ENCODE measurements at places on chromosomes 12 and 14.

DNA sequence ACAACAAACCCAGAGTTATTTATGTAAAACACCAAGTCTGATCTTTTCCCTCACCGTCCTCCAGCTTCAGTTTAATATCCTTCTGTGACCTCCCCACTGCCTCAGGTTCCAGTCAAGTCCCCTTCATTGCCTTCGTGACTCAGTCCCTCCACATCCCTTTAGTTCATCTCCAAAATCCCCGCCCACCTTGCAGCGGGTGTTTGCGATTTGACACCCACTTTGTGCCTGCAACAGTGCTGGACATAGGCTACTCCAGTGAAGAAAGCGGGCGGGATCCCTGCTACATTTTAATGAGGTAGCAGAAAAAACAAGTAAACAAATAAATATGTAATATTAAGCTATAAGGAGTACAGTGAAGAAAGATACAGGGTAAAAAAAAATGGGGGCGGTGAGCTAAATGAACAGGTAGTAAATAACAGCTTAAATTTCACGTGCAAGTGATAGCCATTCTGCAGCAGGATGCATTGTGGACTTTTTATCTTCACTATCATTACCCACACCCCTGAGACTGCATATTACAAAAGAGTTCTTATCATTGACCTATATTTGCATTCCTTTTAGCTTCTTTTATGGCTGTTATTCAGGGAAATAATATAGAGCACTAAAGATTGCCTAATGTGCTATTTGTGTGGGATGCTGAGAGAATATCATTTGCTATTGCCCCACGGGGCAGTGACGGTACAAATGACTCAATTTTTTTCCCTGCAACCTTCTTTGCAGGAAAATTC lies 222.8 kb upstream of the NUDT4 start:
- DNase-seq, result no peak

- DNase-seq, result no peak
Measured at GRCh38 chr14:39247256-39247655, 13.5 kb downstream of the MIA2 start.

DNA sequence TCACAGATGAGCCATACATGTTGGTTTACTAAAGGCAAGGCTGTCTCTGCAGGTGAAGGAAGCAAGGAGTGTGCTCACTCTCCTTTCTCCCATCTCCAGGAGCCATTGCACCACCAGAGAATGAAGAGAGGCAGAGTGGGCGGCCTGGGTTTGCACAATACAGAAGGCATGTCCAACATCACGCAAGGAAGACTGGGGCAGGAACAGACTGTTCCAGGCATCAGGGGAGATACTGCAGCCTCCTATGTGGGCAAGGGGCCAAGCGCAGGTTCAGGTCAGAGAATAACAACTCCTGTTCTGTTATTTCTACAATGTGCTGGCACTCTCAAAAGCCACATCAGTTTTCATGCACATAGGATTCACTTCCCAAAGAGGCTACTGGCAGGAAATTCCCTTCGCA lies 1.7 kb upstream of the TMEM229B start:
- no peak for DNase-seq

DNA sequence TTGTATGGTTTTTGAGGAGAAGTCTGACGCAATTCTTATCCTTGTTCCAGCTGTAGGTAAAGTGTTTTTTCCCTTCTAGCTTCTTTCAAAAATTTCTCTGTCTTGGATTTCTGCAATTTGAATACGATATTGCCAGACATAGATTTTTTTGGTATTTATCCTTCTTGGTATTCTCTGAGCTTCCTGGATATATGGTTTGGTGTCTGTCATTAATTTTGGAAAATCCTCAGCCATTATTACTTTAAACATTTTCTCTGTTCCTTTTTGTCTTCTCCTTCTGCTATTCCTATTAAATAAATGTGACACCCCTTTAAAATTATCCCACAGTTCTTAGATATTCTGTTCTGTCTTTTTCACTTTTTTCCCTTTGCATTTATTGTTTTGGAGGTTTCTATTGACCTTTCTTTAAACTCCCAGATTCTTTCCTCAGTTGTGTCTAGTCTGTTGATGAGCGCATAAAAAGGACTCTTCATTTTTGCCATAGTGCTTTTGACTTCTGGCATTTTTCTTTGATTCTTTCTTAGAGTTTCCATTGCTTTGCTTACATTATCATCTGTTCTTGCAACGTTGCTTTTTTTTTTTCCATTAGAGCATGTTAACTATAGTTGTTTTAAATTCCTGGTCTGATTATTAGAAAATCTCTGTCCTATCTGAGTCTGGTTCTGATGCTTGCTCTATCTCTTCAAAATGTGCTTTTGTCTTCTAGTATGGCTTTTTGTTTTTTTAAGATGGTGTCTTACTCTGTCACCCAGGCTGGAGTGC lies 129.1 kb downstream of the MSRB3 start:
- DNase-seq, result no peak

- DNase-seq, result no peak
Measured at GRCh38 chr12:99386907-99387306, 260.6 kb upstream of the GARIN6 start.

- no peak for DNase-seq
Measured at GRCh38 chr14:53338192-53338591, 185.1 kb upstream of the DDHD1 start.

GRCh38 chr14:67056684-67057083 lies 132.6 kb upstream of the GARIN2 start:
- DNase-seq, result no peak
